ENCODE measurements at places on chromosomes 2 and 18. TPM values are rescaled to one million over a fixed set of nuclear protein-coding genes. Genes with fewer than 3 reads are reported as not detected.

DNA sequence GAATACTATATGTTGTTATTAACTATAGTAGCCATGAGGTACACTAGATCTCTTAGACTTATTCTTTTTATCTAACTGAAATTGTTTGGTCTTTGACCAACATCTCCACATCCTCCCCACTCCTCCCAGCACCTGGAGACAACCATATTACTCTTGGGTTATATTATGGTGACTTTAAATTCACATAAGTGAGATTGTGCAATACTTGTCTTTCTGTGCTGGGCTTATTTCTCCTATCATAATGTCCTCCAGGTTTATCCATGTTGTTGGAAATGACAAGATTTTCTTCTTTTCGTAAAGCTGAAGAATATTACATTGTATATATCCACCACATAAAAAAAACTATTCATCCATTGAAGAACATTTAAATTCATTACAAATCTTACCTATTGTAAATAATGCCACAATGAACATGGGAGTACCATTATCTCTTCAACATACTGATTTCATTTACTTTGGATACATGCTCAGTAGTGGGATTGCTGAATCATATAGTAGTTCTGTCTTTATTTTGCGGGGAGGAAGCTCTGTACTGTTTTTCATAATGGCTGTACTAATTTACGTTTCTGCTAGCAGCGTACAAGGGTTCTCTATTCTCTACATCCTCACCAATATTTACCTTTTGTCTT, 159.2 kb upstream of the SCN7A start:
- DNase-seq = no peak

- DNase-seq = no peak
These were observed 43.8 kb downstream of the SOCS6 start for GRCh38 chr18:70332694-70333093.

GRCh38 chr18:5250603-5251002, 44.9 kb downstream of the ZBTB14 start:
- DNase-seq = no peak

- DNase-seq = no peak
These were observed 232.1 kb downstream of the ARHGAP15 start for GRCh38 chr2:143361346-143361745.

STEAP3 gene
- total RNA-seq = 0.16 TPM

MC2R gene
- total RNA-seq = not detected

Measured in activated CD4-positive, alpha-beta T cell treated with anti-CD3 and anti-CD28 coated beads for 36 hours (primary cell).